ENCODE measurements at places on chromosomes 13 and 19.
A peak's percentile ranks its signal among the peaks of the same experiment; 100 is the strongest.

DNA sequence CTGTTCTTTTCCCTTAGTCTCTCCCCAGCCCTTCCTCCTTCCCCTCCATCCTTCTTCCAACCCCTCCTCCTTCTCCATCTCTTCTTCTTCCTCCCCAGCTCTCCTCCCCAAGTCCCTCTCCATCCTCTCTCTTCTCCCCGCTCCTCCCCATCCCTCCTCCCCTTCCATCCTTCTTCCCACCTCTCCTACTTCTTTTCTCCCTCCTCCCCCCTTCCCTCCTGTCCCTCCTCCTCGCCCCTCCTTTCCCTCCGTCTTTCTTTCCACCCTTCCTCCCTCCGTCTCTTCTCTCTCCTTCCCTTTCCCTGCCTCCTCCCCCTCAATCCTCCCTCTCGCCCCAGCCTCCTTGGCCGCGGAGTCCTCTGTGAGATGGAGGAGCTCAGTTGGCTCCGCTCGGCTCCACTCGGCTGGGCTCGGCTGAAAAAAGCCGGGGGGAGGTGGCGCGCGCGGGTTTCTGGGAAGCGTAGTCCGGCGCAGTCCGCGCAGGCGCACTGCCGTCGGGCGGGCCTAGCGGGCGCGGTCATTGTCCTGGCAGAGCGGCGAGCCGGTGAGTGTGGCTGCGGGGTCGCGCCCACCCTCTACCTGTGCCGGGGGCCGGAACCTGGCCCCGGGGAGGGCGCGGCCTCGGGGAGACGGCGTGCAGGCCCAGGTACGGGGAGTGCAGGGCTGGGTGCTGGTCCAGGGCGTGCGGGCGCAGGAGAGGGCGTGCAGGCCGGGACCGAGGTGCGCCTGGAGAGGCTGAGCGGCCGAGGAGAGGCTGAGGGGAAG, at the start of gene ZNF71:
ZNF71 (plus strand) TSS at position 520 of the 765 bp plus-strand sequence. CDS start 6,257 bp downstream, outside the sequence.
- peak; percentile 91 for DNase-seq

- DNase-seq, result no peak
Observed at GRCh38 chr13:79557666-79558065, 76.7 kb downstream of the NDFIP2 start.

GRCh38 chr13:109998684-109999533, 212.5 kb upstream of the IRS2 start:
- no peak for DNase-seq

GRCh38 chr19:17830567-17831418, 9.5 kb upstream of the INSL3 start:
- DNase-seq, result peak; percentile 88

- DNase-seq, result peak; percentile 58
Observed at GRCh38 chr19:41531438-41532311, 44.3 kb upstream of the CEACAM21 start.

- DNase-seq, result peak; percentile 54
Observed at GRCh38 chr19:53881482-53882390, at the start of gene PRKCG. PRKCG (plus strand) TSS chr19:53882197; CDS start chr19:53882495, 298 bp downstream.

DNA sequence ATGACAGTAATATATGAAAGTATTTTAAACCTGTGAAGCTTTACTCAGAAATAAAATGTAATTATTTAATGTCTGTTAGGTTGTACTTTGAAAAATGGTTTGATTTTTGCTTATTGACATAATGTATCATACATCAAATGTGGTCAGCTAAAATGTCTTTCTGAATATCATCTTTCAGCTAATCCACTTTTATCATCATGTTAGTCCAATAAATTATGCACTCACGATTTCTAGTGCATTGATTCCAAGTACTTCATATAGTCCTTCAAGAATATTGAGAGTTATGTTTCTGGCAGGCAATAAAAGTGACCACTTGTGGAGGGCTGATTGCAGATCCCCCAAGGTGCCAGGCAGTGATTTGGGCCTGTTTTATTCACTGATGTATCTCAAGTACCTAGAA, 1204.1 kb downstream of the OLFM4 start:
- DNase-seq, result no peak

DNA sequence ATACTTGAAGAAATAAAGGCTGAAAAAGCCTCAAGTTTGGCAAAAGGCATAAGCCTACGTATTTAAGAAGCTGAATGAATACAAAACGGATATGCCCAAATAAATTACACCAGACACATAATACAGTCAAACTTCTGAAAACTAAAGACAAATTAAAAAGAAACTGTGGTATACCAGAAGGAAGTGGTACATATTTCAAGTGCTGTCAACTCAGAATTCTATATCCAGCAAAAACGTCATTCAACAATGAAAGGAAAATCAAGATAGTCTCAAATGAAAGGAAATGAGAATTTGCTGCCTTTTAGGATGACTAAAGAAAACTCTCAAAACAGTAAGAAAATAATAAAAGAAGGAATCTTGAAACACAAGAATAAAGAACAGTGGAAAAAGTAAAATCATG, 69.5 kb downstream of the POLR1D start:
- no peak for DNase-seq

- no peak for DNase-seq
Observed at GRCh38 chr13:40213779-40214178, 452.7 kb downstream of the FOXO1 start.

DNA sequence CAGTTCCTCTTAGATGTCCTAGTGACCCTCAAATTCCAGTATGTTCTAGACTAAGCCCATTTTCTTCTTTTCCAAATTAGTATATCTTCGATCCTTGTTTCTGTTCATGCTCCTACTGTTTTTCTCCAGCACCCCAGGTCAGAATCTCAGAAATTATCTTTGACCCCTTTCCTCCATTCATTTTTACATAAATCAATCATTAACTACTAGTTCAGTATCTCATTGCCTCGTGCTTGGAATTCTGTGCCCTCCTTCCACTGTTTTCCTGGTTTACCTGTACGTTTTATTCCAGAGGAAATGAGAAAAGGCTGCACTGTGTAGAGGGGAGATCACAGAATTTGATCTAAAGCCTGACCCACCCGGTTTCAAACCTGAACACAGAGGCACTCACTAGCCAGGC, 107.9 kb downstream of the LRCH1 start:
- no peak for DNase-seq

DNA sequence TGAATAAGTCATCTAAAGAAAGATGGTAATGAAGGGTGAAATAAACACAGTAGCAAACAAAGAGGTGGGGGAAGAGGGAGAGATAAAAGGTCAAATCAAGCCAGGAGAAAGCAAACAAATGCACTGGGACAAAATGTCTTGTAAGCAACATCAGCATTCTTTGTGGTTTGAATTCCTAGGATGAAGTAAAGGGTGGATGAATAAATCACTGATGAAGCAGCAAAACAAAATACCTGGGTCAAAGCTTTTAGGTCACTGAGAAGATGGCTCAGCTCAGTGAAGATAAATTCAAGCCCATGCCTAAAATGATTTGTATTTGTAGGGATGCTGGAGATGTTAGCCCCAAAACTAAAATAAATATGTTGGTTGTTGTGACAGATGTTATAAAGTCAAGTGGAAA, 86.5 kb upstream of the FBXL3 start:
- DNase-seq, result no peak

GRCh38 chr19:44752816-44753625, 4.5 kb downstream of the BCL3 start:
- DNase-seq, result peak; percentile 90

DNA sequence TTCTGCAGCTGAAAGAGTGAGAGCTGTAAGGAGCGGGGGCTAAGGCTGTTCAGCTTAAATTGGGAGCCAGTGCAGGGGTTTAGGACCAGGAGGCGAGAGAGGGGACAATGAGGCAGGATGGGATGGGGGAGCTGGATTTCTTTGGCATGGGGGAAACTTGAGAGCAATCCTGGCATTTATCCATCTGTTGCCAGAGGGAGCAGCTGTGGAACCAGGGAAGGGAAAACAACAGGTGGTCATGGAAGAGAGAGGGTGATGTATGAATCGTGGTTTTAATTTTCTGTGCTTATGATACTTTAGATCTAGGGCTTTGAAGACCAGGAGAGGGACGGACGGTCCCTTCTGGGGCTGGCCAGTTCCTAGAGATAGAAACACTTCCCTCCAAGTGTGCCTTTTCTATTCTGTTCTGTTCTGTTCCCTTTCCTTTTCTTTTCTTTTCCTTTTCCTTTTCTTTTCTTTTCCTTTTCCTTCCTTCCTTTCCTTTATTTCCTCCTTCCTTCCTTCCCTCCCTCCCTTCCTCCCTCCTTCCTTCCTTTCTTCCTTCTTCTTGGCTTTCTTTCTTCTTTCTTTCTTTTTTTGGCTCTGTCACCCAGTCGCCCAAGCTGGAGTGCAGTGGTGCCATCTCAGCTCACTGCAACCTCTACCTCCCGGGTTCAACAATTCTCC, 16.0 kb upstream of the CCL25 start:
- DNase-seq, result no peak

- DNase-seq, result no peak
Observed at GRCh38 chr19:44955505-44956439, 592 bp downstream of the CLPTM1 start.

GRCh38 chr13:73623281-73623680, 510.9 kb downstream of the KLF12 start:
- no peak for DNase-seq

DNA sequence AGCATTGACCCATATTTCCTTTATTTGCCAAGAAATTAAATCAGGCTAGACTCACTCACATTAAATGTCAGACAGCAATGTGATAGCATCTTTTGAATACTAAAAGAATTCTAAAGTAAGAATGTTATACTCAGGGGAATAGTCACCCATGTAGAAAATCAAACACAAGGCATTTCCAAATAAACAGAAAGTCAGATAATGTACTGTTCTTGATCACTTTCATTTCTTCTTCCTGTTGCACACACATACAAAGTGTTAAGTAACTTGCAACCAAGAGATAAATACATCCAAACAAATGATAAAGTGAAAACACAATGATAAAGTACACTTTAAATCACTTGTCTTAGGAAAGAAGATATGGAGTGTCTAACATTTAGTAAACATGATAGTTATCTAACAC, 1366.6 kb upstream of the MIR17HG start:
- DNase-seq, result no peak

GRCh38 chr13:105787632-105788031, 747.8 kb downstream of the EFNB2 start:
- no peak for DNase-seq

GRCh38 chr13:24228852-24229458, 68.4 kb downstream of the SPATA13 start:
- peak; percentile 62 for DNase-seq

- peak; percentile 68 for DNase-seq
Observed at GRCh38 chr19:39200803-39201115, 3.3 kb downstream of the SYCN start.

DNA sequence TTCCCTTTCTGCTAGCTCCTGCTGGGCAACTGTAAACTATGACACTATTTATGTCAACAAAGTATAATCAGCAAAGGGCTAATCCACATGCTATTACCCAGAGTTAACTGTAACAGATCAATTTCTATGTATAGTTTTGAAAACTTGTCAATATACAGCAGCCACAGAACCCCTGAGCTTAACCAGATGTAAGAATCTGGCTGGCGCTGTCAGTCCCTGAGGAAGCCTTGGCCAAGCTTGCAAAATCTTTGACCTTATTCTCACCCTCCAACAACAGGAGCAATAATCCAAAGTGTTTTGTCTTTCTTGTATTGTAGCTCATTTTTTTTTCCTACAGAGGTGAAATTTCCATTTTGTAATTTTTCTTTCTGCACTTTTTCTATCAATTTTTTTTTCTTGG, 1230.1 kb upstream of the SLC10A2 start:
- no peak for DNase-seq

DNA sequence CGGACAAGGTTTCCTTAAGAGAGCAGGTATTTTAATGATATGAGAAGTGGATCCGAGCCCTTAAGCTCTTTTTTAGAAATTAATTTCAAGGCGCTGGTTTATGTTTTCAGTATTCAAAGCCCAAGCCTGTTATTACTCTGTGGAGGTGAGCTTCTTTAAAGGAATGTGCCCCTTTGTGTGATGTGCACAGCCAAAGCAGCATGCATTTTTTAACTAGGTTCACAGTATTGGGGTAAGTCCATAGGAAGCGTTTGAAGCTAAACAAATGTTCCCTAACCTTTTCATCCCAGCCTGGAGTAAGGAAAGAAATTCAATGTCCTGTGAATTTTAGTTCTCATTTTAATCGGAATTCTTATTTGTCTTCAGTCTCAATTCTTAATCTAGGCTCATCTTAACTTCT, 217.5 kb downstream of the KCTD12 start:
- DNase-seq, result no peak

DNA sequence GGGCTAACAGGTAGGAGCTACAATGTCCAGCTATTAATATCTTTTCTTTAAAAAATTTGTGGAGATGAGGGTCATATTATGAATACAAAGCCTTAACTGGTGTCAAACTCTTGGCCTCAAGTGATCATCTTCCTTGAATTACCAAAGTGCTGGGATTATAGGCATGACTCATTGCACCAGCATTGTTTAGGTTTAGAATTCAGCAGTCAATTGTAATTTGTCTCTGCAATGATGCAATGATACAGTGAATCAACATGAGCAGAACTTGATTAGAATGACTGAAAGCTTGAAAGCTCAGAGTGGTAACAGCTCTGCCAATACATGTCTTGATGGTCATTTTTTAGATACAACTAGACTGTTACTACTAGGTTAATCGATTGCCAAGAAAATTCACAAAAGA, 752.8 kb upstream of the MIR17HG start:
- DNase-seq, result no peak

- DNase-seq, result no peak
Observed at GRCh38 chr13:50572129-50572528, 271.4 kb downstream of the DLEU7 start.

GRCh38 chr13:26449063-26449848, 108.2 kb upstream of the WASF3 start:
- no peak for DNase-seq

GRCh38 chr19:14505488-14506239, 9.7 kb upstream of the GIPC1 start:
- DNase-seq, result peak; percentile 54

DNA sequence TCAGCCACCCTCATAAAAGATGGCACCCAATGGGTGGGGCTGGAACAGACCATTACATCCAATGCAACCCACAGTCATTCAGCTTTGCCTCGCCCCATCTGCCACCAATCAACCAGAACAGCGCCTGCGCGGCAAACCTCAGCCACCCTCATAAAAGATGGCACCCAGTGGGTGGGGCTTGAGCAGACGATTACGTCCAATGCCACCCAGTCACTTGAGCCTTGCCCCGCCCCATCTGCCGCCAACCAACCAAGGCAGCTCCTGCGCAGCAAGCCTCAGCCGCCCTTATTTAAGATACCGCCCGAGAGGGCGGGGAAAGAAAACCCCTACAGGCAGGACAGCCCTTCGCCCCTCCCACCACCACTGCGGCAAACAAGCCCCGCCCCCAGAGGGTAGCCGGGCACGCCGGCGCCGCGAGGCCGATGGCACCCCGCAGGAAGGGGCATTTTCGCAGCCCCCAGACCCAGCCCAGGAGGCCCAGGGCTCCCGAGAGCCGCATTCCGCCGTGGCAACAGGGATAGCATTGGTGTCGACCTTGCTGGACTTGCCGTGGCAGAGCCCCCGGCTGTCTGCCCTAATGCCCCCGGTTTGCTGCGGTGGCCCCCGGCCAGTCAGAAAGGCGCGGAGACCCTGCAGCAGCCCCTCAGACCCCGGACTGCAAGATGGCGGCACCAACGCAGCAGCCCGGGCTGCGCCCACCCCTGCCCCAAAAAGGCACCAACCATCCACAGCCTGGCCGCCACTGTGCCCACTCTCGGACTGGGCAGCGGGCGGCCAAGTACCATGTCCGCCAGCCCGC, 675 bp downstream of the PEG3 start:
- peak; percentile 94 for DNase-seq

Measured in body of pancreas (tissue), 4 donors.